ENCODE measurements at places on chromosomes 1 and 21.

- no peak for DNase-seq
Observed at GRCh38 chr1:213327017-213327667, 276.1 kb downstream of the RPS6KC1 start.

GRCh38 chr1:8222789-8223188, 95.1 kb upstream of the SLC45A1 start:
- DNase-seq = no peak

DNA sequence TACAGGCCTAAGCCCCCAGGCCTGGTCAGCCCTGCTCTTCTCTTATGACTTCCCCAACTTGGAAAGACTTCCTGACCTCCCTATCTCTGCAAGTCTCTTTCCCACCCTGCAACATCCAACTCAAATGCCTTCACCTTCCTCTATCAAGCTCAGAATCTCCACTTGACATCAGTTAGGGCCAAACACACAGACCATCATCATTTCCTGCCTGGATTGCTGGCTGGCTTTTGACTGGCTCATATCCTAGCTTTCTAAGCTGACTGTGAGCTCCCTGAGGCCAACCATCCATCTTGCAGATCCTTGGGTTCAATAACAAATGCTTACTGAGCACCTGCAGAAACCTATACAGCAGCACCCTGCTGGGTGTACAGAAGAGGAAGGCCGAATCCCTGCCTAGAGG, 137.3 kb upstream of the EDN2 start:
- DNase-seq = no peak

DNA sequence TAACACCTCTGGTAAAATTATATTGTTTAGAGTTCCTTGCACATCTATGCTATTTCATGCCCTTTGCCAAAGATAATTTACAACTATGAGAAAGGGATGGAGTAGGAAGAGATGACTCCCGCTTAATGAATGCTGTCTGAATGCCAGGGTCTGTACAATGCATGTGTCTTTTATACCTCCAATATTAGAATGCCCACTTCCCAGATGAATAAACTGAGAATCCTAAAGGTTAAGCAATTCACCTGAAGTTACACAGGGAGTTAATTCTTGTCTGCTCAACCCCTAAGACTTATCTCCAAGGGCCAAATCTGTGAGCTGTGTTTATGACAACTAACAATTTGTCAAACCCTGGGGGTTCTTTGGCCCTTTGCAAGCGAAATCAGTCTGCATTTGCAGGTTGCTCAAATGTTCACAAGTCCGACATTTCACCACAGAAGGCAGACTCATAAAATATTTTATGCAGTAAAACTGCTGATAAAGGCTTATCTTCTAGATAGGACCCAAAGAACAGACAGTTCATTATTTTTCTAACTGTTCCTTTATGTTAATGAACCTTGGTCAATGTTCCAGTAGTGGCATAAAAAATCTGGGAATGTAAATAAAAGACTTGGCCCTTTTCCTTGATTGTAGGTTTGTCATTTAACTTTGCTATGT, 50.2 kb upstream of the ATP1A1 start:
- no peak for DNase-seq

GRCh38 chr1:153616917-153617311, 789 bp upstream of the S100A14 start:
- no peak for DNase-seq

DNA sequence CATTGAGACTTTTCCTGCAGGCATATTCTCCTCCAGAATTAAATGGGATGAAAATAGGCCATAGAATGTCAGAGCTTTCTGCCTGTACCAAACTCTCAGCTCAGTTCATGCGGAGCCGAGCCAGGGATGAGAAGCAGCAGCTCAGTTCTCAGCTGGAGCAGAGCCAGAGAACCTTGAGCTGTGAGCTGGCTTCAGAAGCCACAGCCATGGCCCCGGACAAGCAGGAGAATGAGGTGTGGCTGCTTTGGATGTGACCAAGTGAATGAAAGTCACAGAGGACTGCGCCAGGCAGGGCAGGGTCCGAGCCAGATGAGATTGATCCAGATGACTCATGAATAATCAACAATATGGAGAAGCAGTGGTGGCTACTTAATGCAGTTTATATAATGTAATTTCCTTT, 633.8 kb downstream of the NCAM2 start:
- DNase-seq = no peak

- DNase-seq = no peak
Observed at GRCh38 chr1:191866155-191866554, 292.1 kb upstream of the RGS18 start.

Data from stimulated activated CD8-positive, alpha-beta memory T cell treated with anti-CD3 and anti-CD28 coated beads, Interleukin-4, amount 100 ng/mL, for 1 hour (primary cell).